ENCODE measurements at places on chromosomes 13 and 19. TPM values are rescaled to one million over a fixed set of nuclear protein-coding genes. Genes with fewer than 3 reads are reported as not detected.

The ZNF823 gene
- 17.8 TPM for total RNA-seq

The AMER2 gene
- 0.05 TPM for total RNA-seq

The PAF1 gene
- 32.3 TPM for total RNA-seq

The EBI3 gene
- total RNA-seq = 5.4 TPM

The TLE6 gene
- total RNA-seq = 1.8 TPM

The DLL3 gene
- not detected for total RNA-seq

The PRTN3 gene
- not detected for total RNA-seq

DNA sequence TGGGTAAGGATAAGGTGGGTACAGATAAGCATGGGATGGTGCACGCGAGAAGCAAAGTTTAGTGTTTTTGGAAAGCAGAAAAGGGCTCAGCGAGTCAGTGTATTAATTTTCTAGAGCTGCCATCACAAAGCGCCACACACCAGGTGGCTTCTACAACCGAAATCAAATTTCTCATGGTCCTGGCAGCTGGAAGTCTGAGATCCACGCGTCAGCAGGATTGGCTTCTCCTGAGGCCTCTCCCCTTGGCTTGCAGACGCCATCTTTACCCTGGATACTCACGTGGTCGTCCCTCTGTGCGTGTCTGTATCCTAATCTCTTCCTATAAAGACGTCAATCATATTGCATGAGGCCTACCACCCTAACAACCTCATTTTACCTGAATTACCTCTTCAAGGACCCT is 51.5 kb upstream of the USP29 start:
- DNase-seq = no peak

- no peak for DNase-seq
These were observed 1255.1 kb downstream of the SLITRK1 start for GRCh38 chr13:82627183-82627582.

- no peak for DNase-seq
These were observed 14.9 kb upstream of the C2CD4C start for GRCh38 chr19:423691-424466.

DNA sequence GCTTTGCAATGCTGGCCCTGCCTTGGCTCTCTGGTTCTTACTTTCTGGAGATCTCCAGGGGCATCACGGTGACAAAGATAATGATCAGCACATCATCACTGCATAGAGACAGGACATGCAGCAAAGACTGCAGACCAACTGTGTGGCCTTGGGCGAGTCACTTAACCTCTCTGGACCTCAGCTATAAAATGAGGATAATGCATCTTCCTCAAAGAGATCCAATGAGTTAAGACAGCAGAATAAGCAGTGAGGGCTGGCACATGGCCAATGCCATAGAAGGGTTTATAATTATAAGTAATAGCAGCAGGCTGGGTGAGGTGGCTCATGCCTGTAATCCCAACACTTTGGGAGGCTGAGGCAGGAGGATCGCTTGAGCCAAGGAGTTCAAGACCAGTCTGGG is 2.4 kb downstream of the MAG start:
- no peak for DNase-seq

- no peak for DNase-seq
These were observed 27.8 kb downstream of the OPA3 start for GRCh38 chr19:45556835-45557234.

DNA sequence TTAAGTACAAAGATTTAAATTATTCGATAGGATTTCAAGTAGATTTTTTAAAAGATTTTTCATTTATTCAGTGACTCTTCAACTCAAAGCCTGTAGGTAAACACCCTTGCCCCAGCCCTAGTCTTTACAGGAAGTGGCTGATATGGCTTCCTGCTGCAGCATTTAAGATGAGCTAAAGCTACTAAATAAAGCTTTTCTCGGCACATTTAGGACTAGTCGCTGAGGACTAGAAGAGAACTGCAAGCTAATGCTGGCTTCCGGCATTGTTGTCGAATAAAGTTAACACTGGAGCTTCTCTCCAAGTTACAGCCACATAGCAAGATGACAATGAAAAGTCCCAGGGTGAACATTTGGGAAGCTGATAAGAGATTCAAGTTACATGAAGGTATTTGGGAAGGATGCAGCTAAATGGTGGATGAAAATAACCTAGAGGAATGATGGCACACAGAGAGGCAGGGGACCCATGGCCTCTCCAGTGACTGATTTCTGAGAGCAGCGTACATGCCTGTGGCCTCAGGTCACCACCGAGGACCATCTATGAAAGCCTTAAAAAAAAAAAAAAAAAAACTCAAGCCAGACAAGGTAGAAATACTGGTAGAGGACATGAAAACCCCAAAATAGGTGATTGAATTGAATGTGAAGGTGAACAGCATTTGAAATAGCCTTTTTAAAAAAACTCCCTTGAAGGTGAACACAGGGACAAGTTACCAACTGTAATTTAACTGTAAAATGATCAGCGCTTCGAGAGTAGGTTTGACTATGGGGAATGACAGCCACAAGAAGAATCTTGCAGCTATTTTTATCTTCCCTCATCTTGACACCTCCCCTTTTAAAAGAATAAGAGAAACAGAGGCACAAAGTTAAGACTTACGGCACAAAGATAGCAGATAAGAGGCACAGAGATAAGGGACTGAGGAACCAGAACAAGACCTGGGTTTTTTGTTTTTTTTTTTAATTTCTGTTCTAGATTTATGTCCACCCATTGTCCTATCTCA is 155.4 kb downstream of the DCT start:
- no peak for DNase-seq

- no peak for DNase-seq
These were observed 26.1 kb downstream of the PPP5C start for GRCh38 chr19:46372901-46373490.

- no peak for DNase-seq
These were observed 1819.4 kb downstream of the UQCRFS1 start for GRCh38 chr19:27393591-27393990.

DNA sequence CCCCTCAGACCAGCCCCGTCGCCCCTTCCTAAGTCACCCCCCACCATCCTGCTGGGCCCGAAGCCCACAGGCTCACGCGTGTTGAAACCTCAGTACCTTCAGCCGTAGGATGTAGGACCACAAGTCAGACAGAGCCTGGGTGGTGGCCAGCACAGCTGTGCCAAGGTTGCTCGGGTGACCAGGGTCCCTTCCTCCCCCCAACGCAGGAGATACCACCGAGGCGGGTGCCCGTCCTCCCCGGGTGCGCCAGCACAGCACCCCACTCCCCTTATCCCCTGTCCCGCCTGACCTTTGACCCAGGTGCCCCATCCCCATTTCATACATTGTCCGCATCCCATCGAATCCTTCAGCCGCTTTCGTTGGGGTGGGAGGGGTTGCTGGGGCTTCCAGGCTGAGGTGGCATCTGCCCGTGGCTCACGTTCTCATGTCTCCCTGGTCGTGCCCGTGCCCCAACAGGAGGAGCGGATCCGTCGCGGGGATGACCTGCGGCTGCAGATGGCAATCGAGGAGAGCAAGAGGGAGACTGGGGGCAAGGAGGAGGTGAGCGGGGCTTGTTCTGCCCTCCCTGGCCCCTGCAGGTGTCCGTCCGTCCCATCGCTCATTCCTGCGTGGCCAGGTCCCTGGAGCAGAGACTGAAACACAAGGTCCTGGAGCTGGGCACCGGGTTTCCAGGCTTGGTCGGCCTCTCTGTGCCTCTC is 14.5 kb downstream of the EPN1 start:
- DNase-seq = no peak

GRCh38 chr13:109389892-109390345 is 396.5 kb downstream of the IRS2 start:
- no peak for DNase-seq

DNA sequence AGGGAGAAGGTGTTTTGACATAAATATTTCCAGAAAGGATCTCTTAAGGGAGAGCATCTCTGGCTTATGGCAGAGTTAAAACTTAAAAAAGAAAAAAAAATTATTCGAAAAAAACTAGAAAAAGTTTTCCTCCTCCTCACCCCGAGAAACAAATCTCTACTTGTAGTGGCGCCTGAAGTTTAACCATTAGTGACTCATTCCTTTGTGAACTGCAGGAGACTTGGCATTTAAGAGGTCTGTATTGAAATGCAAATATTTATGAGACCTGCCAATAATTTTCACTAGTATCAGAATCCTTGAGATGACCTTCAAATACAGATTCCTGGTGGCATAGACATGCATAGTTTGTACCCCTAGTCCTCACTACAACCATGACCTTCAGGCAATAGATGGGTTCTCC is 64.9 kb upstream of the MED4 start:
- no peak for DNase-seq

Data from mucosa of descending colon (tissue), 3 donors.